T-helper 17 cell (primary cell): ENCODE measurements at places on chromosomes 1 and 21. TPM values are rescaled to one million over a fixed set of nuclear protein-coding genes. Genes with fewer than 3 reads are reported as not detected.

DNA sequence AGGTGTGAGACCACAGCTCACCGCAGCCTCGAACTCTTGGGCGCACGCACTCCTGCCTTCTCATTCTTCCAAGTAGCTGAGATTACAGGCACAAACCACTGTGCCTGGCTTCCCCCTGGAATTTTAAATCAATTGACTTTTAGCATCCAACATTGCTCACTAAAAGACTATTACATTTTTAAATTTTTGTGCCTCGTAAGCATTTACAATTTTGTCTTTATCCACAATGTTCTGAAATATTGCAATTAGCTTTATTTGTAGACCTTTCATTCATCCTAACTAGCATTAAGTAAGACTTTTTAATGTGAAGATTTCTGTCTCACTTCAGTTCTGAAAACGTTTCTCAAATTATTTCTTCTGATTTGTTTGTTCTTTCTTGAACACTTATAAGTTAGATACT lies 122.9 kb downstream of the HFM1 start:
- H3K4me1 ChIP-seq: no peaks in the 10 kb centered on the region
- H3K36me3 ChIP-seq: no peaks in the 10 kb centered on the region
- H3K4me3 ChIP-seq: no peak overlapping the region
- peaks cover 24% of the 10 kb centered on the region for H3K27me3 ChIP-seq
- no peak overlapping the region for H3K27ac ChIP-seq

- H3K36me3 ChIP-seq: no peaks in the 10 kb centered on the region
- H3K4me1 ChIP-seq: peaks cover 30% of the 10 kb centered on the region
- no peak overlapping the region for H3K4me3 ChIP-seq
- peak overlapping the region; percentile 67 for H3K27ac ChIP-seq
- peaks cover 5% of the 10 kb centered on the region for H3K27me3 ChIP-seq
Measured at GRCh38 chr1:223250632-223251015, 107.6 kb upstream of the TLR5 start.

The AHCYL1 gene
- 21.3 TPM for total RNA-seq

The ADGRL4 gene
- not detected for total RNA-seq
